ENCODE measurements at places on chromosomes 3 and 15.

GRCh38 chr15:32861761-32862160 is 144.0 kb downstream of the GREM1 start:
- DNase-seq = no peak

- no peak for DNase-seq
Measured at GRCh38 chr3:158330870-158331269, 221.0 kb downstream of the RSRC1 start.

DNA sequence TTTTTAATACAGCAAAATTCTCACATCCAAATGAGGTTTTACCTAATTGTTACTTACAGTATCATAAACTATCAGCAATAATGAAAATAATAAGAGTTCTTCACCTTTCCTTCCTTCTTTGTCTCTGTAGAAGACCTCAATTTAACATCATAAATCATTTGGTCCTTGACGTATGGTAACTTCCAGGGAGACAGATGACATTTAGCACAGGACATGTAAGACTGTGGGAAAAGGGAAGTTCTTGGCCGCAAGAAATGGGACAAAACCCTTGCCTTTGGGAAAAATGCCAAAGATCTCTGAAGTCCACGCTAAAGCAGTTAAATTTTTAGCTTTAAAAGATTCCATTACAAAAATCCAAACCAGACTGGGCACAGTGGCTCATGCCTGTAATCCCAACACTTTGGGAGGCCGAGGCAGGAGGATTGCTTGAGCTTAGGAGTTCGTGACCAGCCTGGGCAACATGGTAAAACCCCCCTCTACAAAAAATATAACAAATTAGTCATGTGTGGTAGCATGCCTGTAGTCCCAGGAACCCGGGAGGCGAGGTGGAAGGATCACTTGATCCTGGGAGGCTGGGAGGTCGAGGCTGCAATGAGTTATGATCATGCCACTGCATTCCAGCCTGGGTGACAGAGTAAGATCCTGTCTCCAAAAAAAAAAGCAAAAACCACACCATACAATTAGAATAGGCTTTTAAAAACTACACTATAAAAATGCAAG is 8.8 kb downstream of the PTPN9 start:
- no peak for DNase-seq

GRCh38 chr3:184914628-184915027 is 102.7 kb downstream of the VPS8 start:
- no peak for DNase-seq

DNA sequence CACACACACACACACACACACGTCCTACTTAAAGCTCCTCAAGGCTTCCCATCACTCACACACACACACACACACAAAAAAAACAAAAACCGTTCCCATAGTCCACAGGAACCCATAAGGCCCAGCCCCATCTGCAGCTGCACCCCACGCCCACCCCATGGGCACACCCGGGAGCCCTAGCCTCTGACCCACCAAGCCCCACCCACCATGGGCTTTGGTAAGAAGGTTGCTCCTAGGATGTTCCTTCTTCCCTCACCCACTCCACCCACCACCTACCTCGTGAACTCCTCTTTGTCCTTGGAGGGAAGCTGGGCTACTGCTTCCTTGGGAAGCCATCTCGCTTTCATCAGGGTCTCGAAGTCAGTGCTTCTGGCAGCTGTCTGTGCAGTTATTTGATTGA is 115.1 kb downstream of the TPRA1 start:
- no peak for DNase-seq

- DNase-seq = no peak
Measured at GRCh38 chr3:176078906-176079305, 1118.4 kb downstream of the TBL1XR1 start.

DNA sequence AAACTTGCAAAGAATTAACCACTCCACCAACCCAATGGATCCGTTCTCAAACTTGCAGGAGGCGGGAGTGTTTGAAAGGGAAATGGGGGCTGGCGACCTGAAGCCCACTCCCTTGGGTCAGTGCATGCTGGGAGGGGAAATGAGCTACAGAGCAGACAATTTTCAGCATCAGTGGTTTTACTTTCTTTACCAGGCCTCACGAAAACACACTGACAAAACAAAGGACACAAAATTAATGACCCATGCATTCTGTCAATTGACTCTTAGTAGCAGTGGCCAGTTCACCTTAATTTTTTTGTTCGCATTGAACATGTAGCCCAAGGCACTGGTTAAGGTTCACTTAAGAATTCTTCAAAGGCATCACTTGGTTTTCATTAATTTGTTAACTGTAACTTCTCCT is 413.5 kb downstream of the MECOM start:
- no peak for DNase-seq

GRCh38 chr15:87761736-87762509 is 494.6 kb downstream of the NTRK3 start:
- no peak for DNase-seq

DNA sequence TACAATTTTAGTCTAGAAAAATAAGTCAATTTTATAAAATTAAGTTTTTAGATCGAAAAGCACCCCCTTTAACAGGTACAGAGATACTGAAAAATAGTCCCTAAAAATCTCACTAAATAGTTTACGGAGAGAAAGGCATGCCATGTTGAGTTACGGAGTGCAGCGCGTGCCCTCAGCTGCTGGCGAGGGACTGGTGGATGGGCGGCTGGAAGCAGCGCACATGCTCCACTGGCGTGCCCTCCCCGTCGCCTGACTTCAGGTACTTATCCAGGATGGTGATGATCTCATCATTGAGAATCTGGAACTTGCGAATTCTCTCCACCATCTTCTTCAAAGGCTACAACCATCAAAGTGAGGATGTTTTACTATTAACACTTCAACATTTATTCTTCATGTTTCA is 31.4 kb downstream of the NIPA2 start:
- DNase-seq = no peak

- no peak for DNase-seq
Measured at GRCh38 chr15:74783072-74783807, 1.4 kb downstream of the CSK start.

- no peak for DNase-seq
Measured at GRCh38 chr3:134617608-134618477, 33.0 kb downstream of the KY start.

DNA sequence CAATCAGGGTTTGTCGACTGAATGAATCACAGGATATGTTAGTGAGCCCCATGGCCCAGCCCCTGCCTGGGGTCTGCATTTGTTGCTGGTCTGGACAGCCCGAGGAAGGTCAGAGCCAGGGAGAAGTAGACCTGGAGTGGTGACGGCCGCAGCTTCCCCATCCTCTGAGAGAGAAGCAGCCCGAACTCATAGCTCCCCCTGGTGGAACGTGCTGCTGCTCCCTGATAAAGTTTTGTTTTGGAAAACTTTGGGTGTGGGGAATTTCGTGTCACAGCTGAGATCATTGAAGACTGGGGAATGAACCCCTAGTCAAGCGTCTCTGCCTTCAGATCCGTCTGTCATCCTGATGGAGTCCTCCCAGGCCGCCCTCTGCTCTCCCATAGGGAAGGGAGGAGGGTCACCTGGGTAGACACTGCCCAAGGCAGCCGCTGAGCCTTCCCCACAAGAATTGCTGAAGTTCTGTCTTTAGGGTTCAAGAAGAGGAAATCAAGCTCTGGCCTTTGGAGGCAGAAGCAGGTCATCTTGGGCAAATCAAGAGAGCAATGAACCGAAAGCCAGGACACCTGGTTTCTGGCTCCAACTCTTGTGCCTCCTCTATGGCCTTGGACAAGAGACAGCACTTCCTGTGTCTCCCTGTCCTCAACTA is 60.5 kb downstream of the GLDN start:
- no peak for DNase-seq

All from stimulated activated CD8-positive, alpha-beta memory T cell treated with anti-CD3 and anti-CD28 coated beads, Interleukin-15, amount 100 ng/mL, for 24 hours (primary cell).